ENCODE measurements at places on chromosomes 3 and 15.

GRCh38 chr3:42501681-42502428 is 588 bp upstream of the VIPR1 start:
- DNase-seq = no peak

GRCh38 chr3:191470080-191470479 is 9.1 kb downstream of the PYDC2 start:
- no peak for DNase-seq

- DNase-seq = no peak
Measured at GRCh38 chr15:58525991-58526421, 94.2 kb downstream of the LIPC start.

GRCh38 chr3:128481438-128481942 is 11.5 kb downstream of the GATA2 start:
- DNase-seq = no peak

GRCh38 chr15:67384761-67385160 is 130.2 kb downstream of the IQCH start:
- no peak for DNase-seq

GRCh38 chr3:65787340-65787739 is 251.4 kb downstream of the MAGI1 start:
- DNase-seq = no peak

- DNase-seq = no peak
Measured at GRCh38 chr3:71694358-71694999, 30.7 kb downstream of the EIF4E3 start.

GRCh38 chr15:88800738-88801137 is 2.5 kb upstream of the ACAN start:
- DNase-seq = no peak

DNA sequence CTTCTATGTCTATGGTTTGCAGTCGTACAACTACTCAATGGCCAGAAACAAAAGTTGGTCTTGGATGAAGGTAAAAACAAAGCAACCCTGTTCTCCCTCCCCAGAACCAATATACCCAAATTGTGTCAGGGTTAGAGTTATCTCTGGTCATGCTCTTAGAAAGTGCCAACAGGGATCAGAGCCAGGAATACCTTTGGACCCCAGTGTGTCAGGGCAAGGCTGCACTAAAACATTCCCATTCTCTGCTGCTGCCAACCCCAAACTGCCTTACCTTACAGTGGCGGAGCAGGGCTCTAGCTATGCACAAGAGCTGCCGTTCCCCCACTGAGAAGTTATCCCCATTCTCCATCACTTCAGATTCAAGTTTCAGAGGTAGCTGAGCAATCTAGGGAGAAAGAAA is 42.4 kb upstream of the PARL start:
- DNase-seq = no peak

DNA sequence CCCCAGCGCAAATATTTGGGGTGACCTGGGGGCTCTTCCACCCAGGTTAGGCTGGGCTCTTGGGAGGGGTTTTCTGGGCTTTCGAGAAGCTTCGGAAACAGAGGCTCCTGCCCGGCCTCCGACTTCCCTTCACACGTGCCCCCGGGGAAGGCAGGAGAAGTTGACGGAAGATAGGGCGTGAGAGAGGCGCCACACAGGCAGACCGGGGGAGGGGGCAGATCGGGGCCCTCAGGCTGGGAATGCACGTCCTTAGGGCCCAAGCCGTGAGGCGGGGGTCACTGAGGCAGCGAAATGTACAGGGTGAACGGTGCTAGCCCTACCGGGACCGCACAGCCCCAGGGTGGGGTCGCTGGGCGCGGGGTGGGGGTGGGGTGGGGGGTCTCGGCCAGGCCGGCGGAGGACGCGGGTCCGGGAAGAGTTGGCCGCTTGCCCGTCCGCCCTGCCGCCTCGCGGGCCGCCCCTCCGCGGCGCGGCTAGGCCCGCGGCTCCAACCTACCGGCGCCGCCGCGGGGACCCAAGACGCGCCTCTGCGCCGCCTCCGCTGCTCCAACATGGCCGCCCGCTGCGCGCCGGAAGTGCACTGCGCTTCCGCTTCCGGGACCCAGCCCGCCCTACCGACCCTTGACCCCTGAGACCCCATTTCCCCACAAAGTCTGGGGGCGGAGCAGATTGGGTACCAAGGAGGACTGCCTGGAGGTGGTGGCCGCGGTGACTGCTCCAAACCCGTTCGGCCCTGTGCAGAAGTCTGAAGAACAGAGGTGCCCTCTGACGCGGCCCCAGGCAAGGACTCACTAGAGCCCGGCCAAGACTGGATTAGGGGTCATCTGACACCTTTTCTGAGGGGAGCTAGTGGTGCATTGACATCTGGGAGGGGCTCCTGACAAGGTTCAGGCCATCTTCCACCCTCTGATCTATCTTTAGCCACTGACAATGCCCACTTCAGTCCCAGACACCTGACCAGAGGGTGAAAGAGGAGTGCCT is at the start of gene CCDC71:
TSS of gene CCDC71 (minus strand) at position 561 of the 981 bp plus-strand sequence. CDS start 2,123 bp downstream, outside the sequence.
- DNase-seq = no peak

- no peak for DNase-seq
Measured at GRCh38 chr3:65914740-65915367, 123.9 kb downstream of the MAGI1 start.

- no peak for DNase-seq
Measured at GRCh38 chr15:79680720-79681119, 216.1 kb downstream of the MTHFS start.

- no peak for DNase-seq
Measured at GRCh38 chr15:50057905-50058639, 61.0 kb downstream of the ATP8B4 start.

- DNase-seq = no peak
Measured at GRCh38 chr15:101123222-101123910, 128.5 kb downstream of the CHSY1 start.

DNA sequence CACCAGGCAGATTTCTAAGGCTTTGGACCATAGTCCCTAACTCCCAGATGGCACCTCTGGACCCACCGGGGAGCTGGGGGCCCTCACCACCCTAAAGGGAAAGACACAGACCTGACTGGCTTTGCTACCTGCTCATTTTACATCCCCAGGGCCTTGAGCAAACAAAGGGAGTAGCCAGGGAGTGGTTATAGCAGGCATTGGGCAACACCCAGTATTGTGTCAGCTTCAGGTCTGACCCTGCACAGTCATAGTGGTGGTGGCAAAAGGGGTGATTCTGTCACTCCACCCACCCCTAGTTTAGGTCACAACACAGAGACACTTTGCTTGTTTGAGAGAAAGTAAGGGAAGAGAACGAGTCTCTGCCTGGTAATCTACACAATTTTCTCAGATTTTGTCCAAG is 352.5 kb downstream of the DIPK2A start:
- DNase-seq = no peak

- no peak for DNase-seq
Measured at GRCh38 chr3:129576514-129577352, 29.7 kb downstream of the PLXND1 start.

GRCh38 chr3:48595526-48596121 is 495 bp upstream of the COL7A1 start:
- DNase-seq = no peak

- DNase-seq = no peak
Measured at GRCh38 chr15:88745696-88746095, 57.5 kb upstream of the ACAN start.

- DNase-seq = no peak
Measured at GRCh38 chr3:150240891-150241290, 167.2 kb upstream of the TSC22D2 start.

- no peak for DNase-seq
Measured at GRCh38 chr15:51731549-51732267, 5.7 kb downstream of the LYSMD2 start.

GRCh38 chr3:134622806-134623365 is 27.9 kb downstream of the KY start:
- no peak for DNase-seq

GRCh38 chr3:134052370-134052769 is 22.6 kb upstream of the SLCO2A1 start:
- DNase-seq = no peak

DNA sequence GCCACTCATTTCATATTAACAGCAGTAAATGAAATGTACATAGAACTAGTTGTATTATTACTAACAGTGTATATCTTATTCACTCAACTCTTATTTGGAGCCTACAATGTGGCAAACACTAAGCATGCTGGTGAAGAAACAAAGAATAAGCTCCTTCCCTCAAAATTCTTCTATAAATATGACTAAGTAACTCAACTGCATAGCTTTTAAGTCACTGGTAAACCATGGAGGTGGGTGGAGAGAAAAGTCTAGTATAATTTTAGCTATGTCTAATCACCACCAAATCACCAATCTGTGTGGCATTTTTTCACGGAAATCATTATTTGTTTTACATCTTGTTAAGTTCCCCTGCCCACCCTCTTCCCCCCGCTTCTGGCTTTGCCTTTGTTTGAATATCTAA is 17.5 kb downstream of the COPS2 start:
- no peak for DNase-seq

GRCh38 chr15:93159930-93160329 is 70.9 kb upstream of the RGMA start:
- no peak for DNase-seq

GRCh38 chr3:106183762-106184391 is 315.1 kb upstream of the CBLB start:
- no peak for DNase-seq

GRCh38 chr3:43914269-43914668 is 223.5 kb downstream of the ABHD5 start:
- DNase-seq = no peak

GRCh38 chr3:16873872-16874271 is 10.9 kb upstream of the PLCL2 start:
- no peak for DNase-seq

- no peak for DNase-seq
Measured at GRCh38 chr15:23596736-23597135, 31.3 kb downstream of the MKRN3 start.

- DNase-seq = no peak
Measured at GRCh38 chr15:90190606-90191343, 10.4 kb upstream of the SEMA4B start.

GRCh38 chr3:37937156-37937555 is 53.4 kb upstream of the VILL start:
- no peak for DNase-seq

DNA sequence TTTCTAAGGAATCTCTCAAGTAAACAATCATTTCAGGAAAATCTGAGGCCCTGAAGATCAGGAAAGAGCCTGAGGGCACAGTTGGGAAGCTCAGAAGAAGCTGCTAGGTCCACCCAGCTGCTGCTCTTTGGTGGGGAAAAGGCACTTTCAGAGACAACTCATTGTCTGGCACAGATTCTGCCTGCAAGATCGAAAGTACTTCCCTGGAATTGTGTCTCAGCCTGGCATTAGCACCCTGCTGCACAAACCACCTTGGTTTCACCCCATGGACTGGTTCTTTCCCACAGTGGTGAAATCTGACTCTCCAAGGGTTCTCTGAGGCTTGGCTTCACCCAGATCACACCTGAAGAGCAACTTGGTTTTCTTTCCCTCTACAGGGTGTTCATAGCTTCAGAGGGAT is 18.7 kb downstream of the THRB start:
- DNase-seq = no peak

- no peak for DNase-seq
Measured at GRCh38 chr3:50474717-50475116, 28.7 kb downstream of the CACNA2D2 start.

- no peak for DNase-seq
Measured at GRCh38 chr15:65659502-65660052, 37.8 kb downstream of the SLC24A1 start.

- no peak for DNase-seq
Measured at GRCh38 chr15:61907753-61908086, 152.5 kb downstream of the VPS13C start.

- no peak for DNase-seq
Measured at GRCh38 chr3:137246491-137246890, 288.7 kb downstream of the IL20RB start.

DNA sequence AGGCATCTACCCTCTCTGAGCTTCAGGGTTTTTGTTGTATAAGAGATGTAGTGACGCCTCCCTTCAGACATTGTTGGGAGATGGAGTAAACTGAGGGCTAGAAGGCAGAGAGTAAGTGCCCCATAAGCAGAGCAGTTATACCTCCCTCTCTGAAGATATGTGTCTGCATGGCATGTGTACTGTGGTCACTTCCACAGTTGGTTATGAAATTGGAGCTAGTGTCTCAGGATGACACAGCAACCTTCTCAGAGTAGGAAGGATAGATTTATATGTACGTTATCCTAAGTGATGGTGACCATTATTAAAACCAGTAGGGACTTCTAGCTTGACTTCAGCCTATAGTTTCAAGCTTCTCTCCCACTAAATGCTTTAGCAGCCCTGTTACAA is 17.9 kb downstream of the PXK start:
- DNase-seq = no peak

GRCh38 chr15:62122249-62122648 is 42.8 kb downstream of the C2CD4B start:
- no peak for DNase-seq

- no peak for DNase-seq
Measured at GRCh38 chr3:52277972-52278509, 408 bp downstream of the WDR82 start.

DNA sequence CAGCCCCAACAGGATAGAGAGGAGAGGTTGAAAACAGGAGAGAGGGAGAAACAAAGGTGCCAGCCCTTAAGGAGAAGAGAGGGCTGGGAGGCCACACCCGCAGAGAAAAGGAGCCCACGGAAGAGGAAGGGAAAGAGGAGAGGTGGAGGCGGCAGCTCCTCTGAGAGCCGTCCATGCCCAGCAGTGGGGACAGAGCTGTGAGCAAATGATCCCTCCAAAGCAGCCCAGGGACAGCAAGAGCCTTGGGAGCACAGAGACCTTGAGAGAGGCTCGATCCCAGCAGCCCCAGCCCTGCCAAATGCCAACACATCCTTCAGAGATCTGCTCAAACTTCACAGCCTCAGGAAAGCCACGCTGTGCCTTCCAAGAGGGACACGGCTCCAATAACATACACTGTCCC is 66.7 kb upstream of the CORO2B start:
- no peak for DNase-seq

GRCh38 chr3:178370387-178370786 is 165.8 kb upstream of the KCNMB2 start:
- no peak for DNase-seq

- no peak for DNase-seq
Measured at GRCh38 chr15:72538931-72539330, 64.8 kb downstream of the ARIH1 start.

GRCh38 chr3:197021231-197021630 is 8.4 kb downstream of the MELTF start:
- no peak for DNase-seq

DNA sequence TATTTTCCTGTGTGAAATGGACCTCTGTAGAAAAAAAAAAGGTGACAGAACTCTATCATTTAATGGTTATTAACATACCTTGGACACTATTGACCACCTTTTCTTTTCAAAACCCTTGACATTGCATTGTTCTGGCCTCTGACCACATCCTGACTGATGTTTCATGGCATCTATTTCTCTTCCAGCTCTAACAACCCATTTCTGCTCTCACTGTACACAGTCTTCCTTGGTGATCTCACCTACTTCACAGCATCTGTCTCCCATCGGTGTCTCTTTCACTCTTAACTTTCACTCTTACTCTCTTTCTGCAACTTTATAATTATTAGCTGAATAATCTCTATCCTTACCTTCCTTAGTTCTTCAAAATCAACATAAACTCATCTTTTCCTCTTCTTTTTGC is 217.4 kb upstream of the CD96 start:
- DNase-seq = no peak

- no peak for DNase-seq
Measured at GRCh38 chr3:127822682-127823425, 539 bp upstream of the MGLL start.
